ENCODE measurements at places on chromosomes 6 and 20.

- no peak for DNase-seq
Observed at GRCh38 chr6:158415666-158416065, 103.4 kb downstream of the TULP4 start.

DNA sequence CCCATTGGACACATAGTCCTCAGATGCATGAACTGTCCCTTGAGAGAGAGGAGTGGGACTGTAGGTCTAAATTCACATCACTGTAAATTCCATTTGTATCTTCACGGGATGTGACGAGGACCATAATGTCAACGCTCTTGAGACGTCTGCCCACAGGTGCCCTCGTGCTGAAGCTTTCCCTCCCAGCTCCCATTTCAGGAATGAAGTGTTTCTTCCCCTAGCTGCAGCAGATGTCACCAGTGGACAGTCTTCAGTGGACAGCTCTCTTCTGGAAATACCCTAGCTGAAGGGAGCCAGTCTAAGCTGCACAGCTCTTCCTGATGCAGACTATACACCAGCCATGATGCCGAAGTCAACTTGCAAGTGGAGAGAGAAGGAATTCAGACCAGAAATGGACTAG lies 217.4 kb upstream of the ECI2 start:
- no peak for DNase-seq

GRCh38 chr6:11232770-11233626 lies 530 bp upstream of the NEDD9 start:
- no peak for DNase-seq

DNA sequence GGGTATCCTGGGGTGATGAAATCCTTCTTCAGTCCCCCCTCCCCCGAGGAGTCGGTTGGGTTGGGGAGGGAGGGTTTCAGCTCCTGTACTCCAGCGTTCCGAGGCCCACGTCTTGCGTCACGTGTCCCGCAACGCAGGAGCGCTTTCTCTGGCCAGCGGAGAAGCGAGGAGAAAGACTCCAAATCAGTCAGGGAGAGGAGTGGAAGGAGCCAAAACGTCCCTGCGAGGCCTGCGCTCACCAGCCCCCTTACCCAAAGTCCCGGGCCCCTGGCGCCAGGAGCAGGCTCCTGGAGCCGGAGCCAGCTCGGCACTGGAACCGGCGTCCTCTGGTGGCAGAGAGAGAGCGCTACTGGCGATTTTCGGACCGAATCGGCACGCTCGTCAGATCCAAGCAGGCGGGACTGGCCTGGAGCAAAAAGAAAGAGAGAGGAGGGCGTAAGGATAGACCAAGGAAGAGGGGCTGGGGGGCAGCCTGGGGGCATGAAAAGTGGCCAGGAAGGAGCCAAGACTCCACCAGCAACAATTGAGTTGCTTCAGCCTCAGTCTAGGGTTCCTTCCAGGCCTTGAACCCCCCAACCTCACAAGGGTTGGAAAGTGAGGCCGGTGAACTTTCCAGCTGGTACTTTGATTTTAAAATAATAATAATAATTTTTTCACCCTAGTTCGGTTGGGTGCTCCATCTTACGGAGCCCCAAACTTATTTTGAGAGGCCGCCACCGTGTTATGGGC lies at the start of gene GNAS:
TSS of gene GNAS (plus strand) at position 174 of the 729 bp plus-strand sequence.
- DNase-seq: no peak

- DNase-seq: no peak
Observed at GRCh38 chr6:63997734-63998133, 362.1 kb downstream of the PHF3 start.

GRCh38 chr6:4513561-4513960 lies 262.6 kb upstream of the CDYL start:
- DNase-seq: no peak

GRCh38 chr6:165049362-165049761 lies 260.0 kb downstream of the C6orf118 start:
- DNase-seq: no peak

- DNase-seq: no peak
Observed at GRCh38 chr6:143062551-143062950, 1.9 kb downstream of the AIG1 start.

- no peak for DNase-seq
Observed at GRCh38 chr6:2622671-2623070, 128.1 kb downstream of the MYLK4 start.

DNA sequence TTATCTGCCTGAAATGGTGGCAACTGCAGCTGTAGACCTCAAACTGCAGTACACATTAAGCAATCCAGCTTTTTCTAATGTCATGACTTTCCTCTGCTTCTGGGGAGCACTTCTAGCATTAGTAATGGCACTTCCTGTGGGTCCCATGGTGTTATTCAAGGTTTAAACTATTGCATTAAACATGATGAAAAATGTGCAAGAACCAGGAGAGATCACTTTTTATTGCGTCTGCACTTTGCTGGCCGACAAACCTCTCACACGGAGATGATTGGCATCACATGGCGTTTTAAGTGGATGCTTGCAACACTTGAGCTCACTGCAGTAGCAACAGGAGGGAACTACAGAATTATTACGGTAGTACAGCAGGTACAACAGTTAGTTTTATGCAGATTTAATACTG lies 148.4 kb downstream of the HIVEP2 start:
- DNase-seq: no peak

GRCh38 chr20:41063442-41063841 lies 34.8 kb downstream of the TOP1 start:
- DNase-seq: no peak

GRCh38 chr6:15631432-15631831 lies 31.4 kb downstream of the DTNBP1 start:
- DNase-seq: no peak

DNA sequence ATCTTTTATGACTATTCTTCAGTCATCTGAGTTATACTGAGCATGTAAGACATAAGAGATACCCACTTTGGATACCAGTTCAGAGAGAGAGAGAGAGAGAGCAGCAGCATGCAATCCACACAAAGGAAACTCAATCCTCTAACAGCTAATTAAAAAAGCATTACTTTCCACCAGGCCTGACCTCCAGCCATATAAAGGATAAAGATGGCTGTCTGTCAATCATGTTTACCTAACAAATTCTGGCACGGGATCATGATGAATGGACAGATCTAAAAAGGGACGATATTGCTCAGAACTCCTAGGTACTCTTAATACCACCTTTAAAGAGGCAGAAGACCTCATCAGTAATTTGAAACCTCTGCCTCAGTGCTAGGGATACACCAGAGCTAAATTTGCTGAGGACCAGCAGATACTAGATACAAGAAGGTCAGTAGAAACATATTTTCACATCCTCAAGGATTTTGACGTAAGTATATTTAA lies 159.2 kb downstream of the RPS12 start:
- no peak for DNase-seq

DNA sequence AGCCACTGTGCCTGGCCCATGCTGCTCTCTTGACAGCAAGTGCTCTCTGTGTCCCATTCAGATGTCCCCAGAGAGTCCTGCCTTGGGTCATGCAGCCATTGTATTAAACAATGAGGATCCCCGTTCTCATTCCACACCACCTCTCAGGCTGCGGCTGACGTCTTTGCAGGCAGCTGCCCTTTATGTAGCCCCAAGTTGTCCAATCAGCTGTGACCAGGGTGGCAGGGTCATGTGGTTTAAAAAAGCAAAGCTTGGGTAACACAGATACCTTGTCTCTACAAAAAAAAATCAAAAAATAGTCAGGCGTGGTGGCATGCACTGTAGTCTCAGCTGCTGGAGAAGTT lies 13.2 kb downstream of the GCNT2 start:
- no peak for DNase-seq

GRCh38 chr6:4055420-4056041 lies 23.4 kb downstream of the FAM217A start:
- DNase-seq: no peak

GRCh38 chr6:139198529-139199288 lies 63.8 kb downstream of the HECA start:
- no peak for DNase-seq

DNA sequence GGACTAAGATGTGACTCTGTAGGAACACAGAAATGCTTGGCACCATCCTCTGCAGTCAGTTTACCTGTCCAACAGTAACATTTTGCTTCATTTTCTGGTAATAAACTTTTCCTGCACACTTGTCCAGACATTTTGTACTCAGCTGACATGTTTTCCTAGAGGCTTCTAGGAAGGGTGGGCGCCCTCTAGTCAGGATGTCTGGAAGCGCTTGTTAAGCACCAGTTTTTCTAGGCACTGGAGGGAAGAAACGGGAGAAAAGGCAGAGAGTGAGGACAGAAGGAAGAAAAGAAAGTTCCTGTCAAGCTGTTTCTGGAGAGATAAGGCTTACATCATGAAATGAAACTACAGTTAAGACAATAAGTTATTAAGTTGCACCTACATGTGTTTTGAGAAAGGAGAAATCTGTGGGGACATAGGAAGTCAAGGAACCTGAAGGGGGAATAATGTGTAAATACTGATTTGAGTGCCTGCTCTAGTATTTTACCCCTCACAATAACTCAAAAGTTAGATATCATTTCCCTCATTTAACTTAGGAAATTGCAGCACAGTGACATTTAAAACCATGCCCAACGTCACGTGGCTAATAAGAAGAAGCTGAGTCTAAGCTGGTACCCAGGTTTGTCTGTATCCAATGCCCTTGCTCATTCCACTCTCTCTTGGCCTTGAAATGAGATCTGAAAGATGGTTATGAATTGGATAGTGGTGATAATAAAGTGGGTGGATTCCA lies 42.7 kb upstream of the TNFRSF21 start:
- no peak for DNase-seq

GRCh38 chr6:117906958-117907600 lies at the start of gene SLC35F1:
TSS of gene SLC35F1 (plus strand) at chr6:117907264.
- DNase-seq: no peak

DNA sequence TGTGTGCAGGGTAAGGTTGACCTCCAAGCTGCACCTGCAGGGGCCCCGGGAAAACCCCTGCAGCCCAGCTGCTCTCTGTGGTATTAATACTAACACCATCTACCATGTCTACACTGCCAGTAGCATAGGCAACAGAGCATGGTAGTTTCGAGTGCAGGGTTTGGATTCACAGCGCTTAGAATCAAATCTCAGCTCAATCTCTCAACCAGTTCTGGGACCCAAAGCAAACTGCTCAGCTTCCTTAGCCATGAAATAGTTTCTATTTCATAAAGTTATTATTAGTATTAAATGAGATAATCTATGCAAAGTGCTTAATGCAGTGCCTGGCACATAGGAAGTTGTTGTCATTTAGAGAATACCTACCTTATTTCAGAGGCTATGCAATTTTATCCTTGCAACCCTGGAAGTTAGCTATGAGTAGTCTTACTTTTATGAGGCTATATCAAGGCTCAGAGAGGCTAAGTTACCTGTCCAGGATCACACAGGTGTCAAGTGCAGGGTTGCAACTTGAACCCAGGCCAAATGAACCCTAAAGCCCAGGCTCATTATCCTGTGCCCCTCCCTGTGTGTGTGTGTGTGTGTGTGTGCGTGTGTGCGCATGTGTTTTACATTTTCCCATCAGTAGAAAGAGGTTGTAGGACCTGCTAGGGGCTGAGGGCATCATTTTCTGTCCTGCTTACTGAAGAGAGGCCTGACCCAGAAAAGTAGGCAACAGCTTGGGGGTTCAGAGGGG lies 27.6 kb upstream of the MRPS18A start:
- no peak for DNase-seq

DNA sequence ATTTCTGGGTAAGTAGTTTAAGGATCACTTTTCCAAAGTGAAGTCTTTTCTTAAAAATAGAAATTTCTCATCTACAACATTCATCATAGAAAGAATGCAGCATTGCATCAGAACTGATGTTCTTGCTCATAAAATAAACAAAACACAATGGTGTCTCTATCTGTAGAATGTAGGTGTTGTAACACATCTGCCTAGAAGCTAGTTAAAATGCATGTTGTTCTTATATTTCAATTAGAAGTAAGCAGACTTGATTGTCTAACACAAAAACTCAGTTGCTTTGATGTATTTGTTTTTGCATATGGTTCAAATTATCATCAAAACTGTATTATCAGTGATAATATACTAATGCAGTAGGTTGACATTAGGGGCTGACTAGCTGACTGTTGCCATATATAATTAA lies 654.7 kb upstream of the FLRT3 start:
- DNase-seq: no peak

DNA sequence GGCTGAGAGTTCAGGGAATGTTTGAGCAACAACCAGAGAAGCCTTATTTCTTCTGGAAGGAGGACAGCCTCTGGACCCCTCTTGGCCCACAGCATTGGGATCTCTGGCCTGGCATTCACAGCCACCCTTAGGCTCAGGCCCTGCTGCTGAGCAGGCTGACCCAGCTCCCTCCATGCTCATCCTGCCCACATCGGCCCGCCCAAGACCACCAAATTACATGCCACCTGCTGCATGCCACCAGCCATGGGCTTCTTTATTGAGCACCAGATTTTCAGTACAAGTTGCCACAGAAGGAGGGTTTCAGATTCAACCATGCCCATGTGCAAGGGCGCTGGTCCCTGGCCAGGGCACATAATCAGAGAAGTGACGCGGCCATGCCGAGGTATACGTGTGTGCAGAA lies 32.2 kb downstream of the ADA start:
- no peak for DNase-seq

DNA sequence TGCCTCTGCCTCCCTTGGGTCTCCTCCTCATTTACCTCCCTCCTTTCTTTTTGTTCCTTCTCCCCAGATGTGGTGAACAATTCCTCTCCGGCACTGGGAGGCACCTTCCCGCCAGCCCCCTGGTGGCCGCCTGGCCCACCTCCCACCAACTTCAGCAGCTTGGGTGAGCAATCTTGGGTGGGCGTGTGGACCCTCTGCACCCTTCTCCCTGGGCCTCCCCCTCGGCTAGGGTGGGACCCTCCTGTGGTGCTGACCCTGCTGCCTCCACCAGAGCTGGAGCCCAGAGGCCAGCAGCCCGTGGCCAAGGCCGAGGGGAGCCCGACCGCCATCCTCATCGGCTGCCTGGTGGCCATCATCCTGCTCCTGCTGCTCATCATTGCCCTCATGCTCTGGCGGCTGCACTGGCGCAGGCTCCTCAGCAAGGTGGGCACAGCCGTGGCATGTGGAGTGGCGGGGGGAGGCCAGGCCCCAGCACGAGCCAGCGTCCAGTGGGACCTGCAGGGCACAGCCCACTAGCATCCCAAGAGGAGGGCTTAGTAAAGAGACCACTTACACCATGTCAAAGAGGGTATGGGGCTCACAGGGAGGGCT lies 8.8 kb downstream of the DDR1 start:
- DNase-seq: no peak

Data from activated CD8-positive, alpha-beta memory T cell treated with anti-CD3 and anti-CD28 coated beads for 1 hour (primary cell).